CD4-positive, alpha-beta T cell (primary cell): ENCODE measurements at places on chromosomes 2 and 18. TPM values are rescaled to one million over a fixed set of nuclear protein-coding genes. Genes with fewer than 3 reads are reported as not detected.

DNA sequence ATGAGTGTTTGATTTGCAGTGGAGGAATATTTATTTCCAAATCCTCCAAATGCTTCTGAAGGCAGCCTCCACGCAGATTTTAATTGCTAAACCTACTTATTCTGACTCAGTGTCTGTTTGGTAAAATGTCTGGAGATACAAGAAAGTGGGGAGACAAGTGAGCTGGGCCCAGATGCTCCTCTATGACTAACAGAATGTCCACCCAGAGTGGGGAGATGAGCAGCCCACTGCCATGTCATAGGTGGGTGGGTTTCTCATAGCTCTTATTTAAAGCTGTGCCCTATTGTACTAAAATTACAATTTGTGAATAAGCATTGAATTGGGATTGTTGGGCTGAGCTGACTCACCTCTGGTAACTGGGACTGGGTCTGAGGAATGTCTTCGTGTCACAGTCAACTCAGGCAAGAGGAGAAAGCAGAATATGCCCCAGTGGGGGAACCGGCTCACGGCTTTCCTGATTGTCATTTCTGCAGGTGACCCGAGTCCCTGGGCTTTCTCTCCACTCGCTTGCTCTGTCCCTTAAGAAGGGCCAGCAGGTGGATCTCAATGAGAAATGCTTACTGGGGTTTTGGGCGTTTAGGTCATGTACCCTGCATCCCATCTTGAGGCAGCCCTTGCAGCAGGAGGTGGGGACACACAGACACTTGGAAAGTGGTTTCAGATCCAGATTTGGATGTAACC is 116.3 kb upstream of the SPRED2 start:
- H3K27me3 ChIP-seq: no peaks in the 10 kb centered on the region
- DNase-seq: no peak
- no peak overlapping the region for H3K4me3 ChIP-seq

- no peaks in the 10 kb centered on the region for H3K4me1 ChIP-seq
- no peak for DNase-seq
- no peaks in the 10 kb centered on the region for H3K27me3 ChIP-seq
- no peaks in the 10 kb centered on the region for H3K36me3 ChIP-seq
- no peak overlapping the region for H3K4me3 ChIP-seq
These were observed 153.6 kb downstream of the MTCL1 start for GRCh38 chr18:8858888-8859511.

GRCh38 chr2:66030553-66030952 is 404.4 kb upstream of the MEIS1 start:
- no peak overlapping the region for H3K4me3 ChIP-seq
- H3K36me3 ChIP-seq: no peaks in the 10 kb centered on the region
- H3K27ac ChIP-seq: no peak overlapping the region
- H3K4me1 ChIP-seq: no peaks in the 10 kb centered on the region
- H3K27me3 ChIP-seq: no peaks in the 10 kb centered on the region
- DNase-seq: no peak

- no peaks in the 10 kb centered on the region for H3K27me3 ChIP-seq
- H3K27ac ChIP-seq: peak overlapping the region; percentile 52
- no peak for DNase-seq
- H3K4me1 ChIP-seq: peaks cover 34% of the 10 kb centered on the region
- H3K36me3 ChIP-seq: no peaks in the 10 kb centered on the region
These were observed 155.0 kb downstream of the EIPR1 start for GRCh38 chr2:3222636-3223035.

The CDH7 gene
- not detected for total RNA-seq

- no peaks in the 10 kb centered on the region for H3K4me1 ChIP-seq
- H3K36me3 ChIP-seq: no peaks in the 10 kb centered on the region
- H3K27ac ChIP-seq: no peak overlapping the region
These were observed 68.8 kb upstream of the SPTBN1 start for GRCh38 chr2:54387059-54387991.

The PSMA8 gene
- total RNA-seq: 0.27 TPM

DNA sequence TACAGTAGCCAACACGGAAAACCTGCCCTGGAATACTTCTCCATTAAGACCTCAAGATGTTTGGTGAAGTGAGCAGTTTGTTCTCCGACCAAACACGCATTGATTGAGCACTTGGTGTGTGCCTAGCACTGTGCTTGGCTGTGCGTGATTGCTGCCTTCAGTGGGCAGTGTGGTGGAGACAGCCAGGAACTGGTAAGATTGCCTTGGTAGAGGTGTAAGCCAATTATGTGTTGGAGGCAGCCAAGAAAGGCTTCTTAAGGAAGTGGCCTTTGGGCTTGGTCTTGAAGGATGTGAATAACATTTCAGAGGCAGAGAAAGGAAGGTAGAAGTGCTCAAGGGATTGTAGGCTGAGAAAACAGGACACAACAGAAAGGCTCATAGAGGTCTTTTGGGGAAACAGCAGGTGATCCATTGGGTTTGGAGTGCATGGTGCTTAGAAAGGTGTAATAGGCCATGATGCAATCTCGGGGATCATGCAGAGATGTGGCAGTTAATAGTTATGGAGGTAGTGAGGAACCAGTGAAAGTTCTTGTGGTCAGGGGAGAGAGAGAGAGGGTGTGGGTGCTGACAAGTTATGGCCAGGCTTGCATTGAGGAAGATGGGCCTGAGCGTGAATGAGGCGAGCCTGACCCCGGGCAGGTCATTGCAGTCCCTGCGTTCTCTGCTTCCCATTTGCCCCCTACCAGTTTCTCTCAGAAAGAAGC is 6.3 kb downstream of the B3GNT2 start:
- H3K36me3 ChIP-seq: no peaks in the 10 kb centered on the region
- no peak overlapping the region for H3K27ac ChIP-seq
- DNase-seq: no peak

- H3K4me1 ChIP-seq: no peaks in the 10 kb centered on the region
- no peak overlapping the region for H3K27ac ChIP-seq
- no peaks in the 10 kb centered on the region for H3K36me3 ChIP-seq
These were observed 147.4 kb downstream of the ZEB2 start for GRCh38 chr2:144372410-144373080.

- H3K27ac ChIP-seq: no peak overlapping the region
- no peak overlapping the region for H3K4me3 ChIP-seq
- H3K36me3 ChIP-seq: no peaks in the 10 kb centered on the region
- DNase-seq: no peak
- peaks cover 84% of the 10 kb centered on the region for H3K27me3 ChIP-seq
These were observed 372.8 kb downstream of the MTX2 start for GRCh38 chr2:176642074-176642473.

The PDIA6 gene
- 25.5 TPM for total RNA-seq

The MYO5B gene
- not detected for total RNA-seq
